ENCODE measurements at places on chromosomes 5 and 9.
A peak's percentile ranks its signal among the peaks of the same experiment; 100 is the strongest.

DNA sequence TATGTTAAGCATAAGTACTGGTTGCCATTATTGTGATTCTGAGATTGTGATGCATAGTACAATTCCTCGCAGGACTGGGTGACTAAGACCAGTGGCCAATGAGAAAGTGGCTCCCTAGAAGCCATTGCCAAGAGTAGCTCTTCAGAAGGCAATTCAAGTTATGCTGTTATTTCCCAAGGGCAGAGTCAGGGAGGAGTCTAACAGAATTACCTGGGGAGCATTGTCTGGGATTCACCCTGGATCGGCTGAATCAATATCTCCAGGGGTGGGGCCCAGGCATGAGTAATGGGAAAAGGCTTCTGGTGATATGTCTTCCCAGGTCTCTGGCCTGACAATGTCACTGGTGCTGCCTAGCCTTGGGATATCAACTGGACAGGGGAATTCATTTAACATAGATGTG is 10.9 kb upstream of the ARHGEF28 start:
- peak; percentile 76 for DNase-seq

GRCh38 chr5:55896663-55897062 is 45.5 kb downstream of the IL31RA start:
- no peak for DNase-seq

GRCh38 chr5:152271420-152271819 is 133.7 kb downstream of the NMUR2 start:
- DNase-seq = peak; percentile 65

GRCh38 chr5:173960986-173961385 is 28.0 kb upstream of the C5orf47 start:
- no peak for DNase-seq

GRCh38 chr5:33102551-33102950 is 338.2 kb upstream of the TARS1 start:
- no peak for DNase-seq

GRCh38 chr5:1152156-1152555 is 40.3 kb upstream of the SLC12A7 start:
- no peak for DNase-seq

DNA sequence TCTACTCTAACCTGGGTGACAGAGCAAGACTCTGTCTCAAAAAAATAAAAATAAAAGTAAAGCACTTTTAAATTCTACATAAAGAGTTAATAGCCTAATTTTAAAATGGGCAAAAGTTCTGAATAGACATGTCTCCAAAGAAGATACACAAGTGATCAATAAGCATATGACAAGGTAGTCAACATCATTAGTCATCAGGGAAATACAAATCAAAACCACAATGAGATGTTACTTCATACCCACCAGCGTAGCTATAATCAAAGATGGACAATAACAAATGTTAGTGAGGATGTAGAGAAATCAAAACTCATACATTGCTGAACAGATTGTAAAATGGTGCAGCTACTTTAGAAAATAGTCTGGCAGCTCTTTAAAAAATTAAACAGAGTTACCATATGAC is 64.1 kb downstream of the IQGAP2 start:
- no peak for DNase-seq

GRCh38 chr5:59709346-59709821 is 184.1 kb downstream of the PDE4D start:
- no peak for DNase-seq

DNA sequence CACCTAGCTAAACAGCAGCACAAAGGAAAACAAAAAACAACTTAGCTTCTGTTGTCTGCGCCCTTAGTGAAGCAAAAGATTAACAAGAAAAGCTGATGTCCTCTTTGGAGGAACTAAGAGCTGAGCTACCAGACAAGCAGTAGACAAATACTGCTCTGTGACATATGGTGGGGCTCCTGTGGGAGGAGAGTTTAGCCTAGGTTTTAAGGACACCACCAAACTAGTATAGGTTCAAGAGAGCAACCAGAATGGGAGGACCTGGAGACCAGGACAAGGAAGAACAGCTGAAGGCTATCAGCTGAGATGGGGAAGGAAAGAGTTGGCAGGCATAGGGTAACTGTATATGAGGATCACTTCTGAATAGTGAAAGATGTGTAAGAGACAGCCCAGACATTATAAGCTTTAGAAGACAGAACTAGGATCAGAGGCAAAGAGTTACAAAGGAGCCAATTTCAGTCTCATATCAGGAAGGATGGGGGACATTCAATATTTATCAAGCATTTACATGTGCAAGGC is 27.2 kb downstream of the FBXW2 start:
- DNase-seq = no peak

DNA sequence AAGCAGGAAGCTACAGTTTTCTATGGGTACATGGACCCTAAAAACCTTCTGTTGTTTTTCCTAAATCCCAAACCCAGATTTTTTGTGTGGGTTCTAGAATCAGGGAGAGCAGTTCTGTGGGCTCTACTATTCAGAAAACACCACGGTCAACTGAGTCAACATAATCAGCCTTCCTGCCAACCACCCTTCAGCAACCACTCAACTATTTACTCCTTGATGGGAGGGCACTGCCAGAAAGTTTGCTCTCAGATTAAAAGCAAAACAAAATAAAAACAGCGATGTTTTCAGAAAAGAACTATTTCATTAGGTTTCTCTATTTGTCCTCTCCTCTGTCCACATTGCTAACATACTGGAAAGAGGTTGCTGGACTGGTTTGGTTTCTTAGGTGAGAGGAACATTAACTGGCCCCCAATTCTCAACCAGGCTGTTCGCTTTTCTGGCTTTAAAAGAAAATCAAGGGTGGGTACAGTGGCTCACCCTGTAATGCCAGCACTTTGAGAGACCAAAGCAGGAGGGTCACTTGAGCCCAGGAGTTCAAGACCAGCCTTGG is 72.3 kb downstream of the GCNT1 start:
- DNase-seq = no peak

DNA sequence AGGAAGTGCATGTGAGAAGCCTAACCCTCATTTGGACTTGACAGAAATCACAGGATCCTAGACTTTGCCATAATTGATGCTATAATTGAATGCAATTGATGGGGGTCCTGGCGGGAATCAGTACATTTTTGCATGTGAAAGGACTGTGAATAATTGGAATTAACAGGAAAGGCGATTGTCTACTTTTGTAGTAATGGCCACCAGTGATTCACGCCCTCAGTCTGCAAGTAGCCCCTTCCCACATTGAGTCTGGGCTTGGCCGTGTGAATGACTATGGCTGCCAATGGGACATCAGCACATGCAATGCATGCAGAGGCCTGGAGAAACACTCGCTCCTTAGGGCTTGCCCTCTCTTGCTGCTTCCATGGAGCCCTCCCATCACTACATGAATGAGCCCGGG is 107.8 kb upstream of the OSMR start:
- DNase-seq = no peak

- no peak for DNase-seq
Measured at GRCh38 chr9:87586731-87587355, 89.2 kb downstream of the DAPK1 start.

- DNase-seq = no peak
Measured at GRCh38 chr5:42531611-42532010, 108.4 kb downstream of the GHR start.

DNA sequence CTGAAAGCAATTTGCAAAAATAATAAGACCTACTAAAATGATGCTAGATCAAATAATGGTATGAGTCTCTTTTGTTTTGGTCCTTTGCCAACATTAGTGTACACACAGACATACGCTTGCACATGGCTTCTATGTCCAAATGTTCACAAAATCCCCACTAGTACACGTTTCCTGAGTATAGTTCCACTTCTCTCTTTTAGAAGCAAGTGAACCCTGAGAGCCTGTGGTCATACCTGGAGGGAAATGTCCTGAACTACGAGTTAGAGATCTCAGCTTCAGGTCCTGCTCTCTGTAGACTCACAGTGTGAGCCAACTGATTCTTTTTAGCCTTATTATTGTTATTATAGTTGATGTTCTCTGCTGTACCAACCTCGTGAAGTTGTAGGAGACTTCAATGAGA is 47.3 kb upstream of the ACTBL2 start:
- no peak for DNase-seq

DNA sequence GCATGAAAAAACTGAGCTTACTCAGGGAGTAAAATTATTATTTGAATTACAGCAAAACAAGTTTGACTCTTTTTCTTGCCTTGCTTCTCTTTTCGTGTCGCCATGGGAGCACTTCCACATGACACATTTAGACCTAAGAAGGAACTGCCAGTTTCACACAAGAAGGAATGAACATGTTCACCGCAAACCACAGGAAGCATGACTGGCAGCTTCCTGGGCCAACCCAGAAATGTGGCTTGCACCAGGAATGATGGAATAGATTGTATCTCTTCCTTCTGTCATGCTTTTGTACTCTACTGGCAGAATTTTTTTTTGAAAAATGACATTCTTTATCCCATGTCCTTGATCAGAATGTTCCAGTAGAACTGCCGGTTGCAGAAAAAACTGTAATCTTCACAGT is 32.9 kb upstream of the MAN2A1 start:
- no peak for DNase-seq

DNA sequence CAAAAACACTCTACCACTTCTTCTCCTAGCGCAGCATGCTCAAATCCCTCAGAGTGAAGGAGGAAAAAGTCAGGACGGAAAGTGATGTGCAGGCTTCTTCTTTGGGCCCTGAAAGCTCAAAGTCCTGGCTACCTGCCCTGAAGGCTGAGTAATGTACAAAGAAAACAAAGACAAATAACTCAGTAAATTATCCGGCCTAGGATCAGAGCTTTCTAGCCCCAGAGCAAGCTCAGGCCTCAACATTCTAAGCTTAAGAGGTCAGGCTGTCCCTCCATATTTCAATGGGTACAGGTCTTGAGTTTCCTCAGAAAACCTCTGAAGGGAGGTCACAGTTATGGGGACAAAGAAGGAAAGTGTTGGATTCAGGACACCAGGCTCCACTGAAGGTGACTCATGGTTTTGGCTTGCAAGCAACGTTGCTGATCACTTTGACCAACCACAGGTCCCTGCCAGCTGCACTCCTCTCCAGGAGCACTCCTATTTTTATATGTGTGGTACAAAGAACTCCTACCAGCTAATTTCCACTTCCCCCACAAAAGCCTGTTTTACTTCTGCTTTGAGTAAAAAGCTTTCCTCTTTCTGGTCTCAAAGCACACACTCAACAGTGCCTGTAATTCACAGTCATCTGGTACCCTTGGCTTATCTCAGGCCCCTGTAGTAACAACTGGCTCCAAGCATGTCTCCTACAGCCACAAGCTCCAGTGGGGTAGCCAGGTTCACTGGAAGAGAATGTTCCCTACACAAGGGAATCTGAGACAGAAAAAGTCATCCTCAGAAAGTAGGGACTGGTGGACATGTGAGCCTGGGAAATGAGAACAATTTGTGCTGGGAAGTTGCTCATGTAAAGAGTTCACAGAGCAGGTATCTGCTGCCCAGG is 115.7 kb downstream of the UGCG start:
- peak; percentile 90 for DNase-seq

- no peak for DNase-seq
Measured at GRCh38 chr9:79687131-79687447, 115.3 kb downstream of the TLE4 start.

DNA sequence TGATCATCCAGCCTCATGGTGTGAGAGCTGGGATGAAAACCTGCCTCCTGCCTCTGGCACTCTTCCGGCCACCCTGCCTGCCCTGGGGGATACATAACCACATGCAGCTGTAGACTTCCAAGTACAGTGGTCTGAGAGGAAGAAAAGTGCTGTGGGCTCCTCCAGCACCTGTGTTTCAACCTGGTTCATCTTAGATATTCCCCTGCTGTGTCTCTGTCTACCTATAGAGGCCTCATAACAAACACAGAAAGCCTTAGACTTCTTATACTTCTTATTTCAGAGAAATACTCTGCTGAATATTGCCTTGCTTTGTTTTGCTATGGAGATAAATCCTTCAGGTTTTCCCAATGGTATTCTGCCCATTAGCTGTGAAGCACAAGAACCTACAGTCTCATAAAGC is 19.6 kb upstream of the TNFAIP8 start:
- DNase-seq = no peak

DNA sequence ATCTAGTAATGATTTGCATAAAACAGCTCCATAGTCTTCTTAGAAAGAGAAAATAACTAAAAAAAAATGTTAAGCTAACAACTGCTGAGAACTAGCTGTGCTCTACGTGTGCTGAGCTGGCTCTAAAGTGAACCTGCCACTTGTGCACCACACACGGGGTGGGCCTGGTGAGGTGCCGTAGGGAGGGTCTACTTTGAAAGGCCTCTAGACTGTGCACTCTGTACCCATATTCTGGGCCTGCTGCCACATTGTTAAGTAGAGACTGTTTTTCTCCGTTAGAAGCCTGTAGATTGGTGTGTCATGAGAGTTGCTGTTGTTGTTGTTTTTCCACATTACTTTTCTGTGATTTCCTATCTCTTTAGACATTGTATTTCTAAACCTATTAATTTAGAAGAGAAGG is 93.9 kb downstream of the CD180 start:
- DNase-seq = no peak

DNA sequence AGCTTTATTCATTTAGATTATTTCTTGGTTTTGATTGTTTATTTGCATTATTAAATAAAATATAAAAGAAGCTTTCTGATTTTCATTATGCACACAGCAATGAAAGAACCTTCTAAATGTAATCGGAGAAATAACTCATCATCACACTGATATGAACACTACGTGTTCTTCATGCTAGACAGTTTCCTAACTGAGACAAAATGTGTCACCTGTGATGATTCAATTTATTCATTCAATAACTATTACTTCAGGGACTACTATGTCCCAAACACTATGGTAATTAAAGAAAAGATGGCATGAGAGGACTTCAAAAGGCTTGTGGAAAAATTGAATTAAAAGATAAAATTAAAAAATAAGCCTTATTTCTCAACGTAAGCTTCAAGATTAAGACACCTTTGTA is 118.1 kb downstream of the SPEF2 start:
- DNase-seq = no peak

DNA sequence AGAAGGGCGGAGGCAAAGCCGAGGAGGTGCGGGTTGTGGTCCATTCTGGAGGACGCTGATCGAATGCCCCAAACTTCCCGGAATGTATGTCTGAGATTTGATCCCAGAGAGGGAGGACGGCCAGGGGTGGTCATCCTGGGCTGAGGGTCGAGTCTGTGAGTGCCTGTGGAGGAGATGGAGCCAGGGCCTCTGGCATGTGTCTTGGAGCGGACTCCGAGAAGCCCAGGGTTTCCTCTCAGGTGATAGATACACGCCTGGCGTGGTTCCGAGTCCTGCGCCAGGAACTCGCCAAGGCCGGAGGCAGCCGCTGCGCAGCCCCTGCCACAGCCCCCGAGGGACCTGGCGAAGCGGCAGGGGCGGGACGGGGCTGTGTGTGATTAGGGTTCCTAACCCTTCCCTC is 363 bp downstream of the ZNF454 start:
- DNase-seq = no peak

- no peak for DNase-seq
Measured at GRCh38 chr5:72151169-72151568, 43.9 kb downstream of the MAP1B start.

GRCh38 chr9:125629446-125629845 is 77.6 kb downstream of the MAPKAP1 start:
- no peak for DNase-seq

All from HT-29 (cell line).